Brain (organoid and tissue), 16 donors: ENCODE measurements at places on chromosomes 2 and 18. TPM values are rescaled to one million over a fixed set of nuclear protein-coding genes. Genes with fewer than 3 reads are reported as not detected.

Gene SCYGR6
- polyA plus RNA-seq = not detected

Gene IKZF2
- polyA plus RNA-seq = 1.3 TPM

Gene CAPN14
- polyA plus RNA-seq = not detected

Gene WBP1
- 177 TPM for polyA plus RNA-seq

Gene MSTN
- polyA plus RNA-seq = not detected

Gene TMEM37
- polyA plus RNA-seq = 1.9 TPM

Gene IRS1
- polyA plus RNA-seq = 2.0 TPM

Gene CCDC102B
- polyA plus RNA-seq = 3.0 TPM

Gene FZD7
- 5.3 TPM for polyA plus RNA-seq

Gene PDCD1
- 0.20 TPM for polyA plus RNA-seq

Gene SPEG
- polyA plus RNA-seq = 26.3 TPM

Gene CD8A
- polyA plus RNA-seq = 2.7 TPM

Gene DYNAP
- polyA plus RNA-seq = not detected

Gene TCF4
- polyA plus RNA-seq = 29.3 TPM

Gene DQX1
- not detected for polyA plus RNA-seq

Gene TTN
- not detected for polyA plus RNA-seq

Gene MZT2B
- 403 TPM for polyA plus RNA-seq

Gene REG3A
- polyA plus RNA-seq = not detected

Gene ALLC
- not detected for polyA plus RNA-seq

Gene CCT4
- polyA plus RNA-seq = 142 TPM

Gene TNFRSF11A
- polyA plus RNA-seq = 6.0 TPM

Gene EPAS1
- polyA plus RNA-seq = 80.4 TPM

Gene RIT2
- polyA plus RNA-seq = 8.6 TPM

Gene FAM161A
- polyA plus RNA-seq = 5.3 TPM

Gene C18orf63
- polyA plus RNA-seq = not detected

Gene ACKR3
- 7.3 TPM for polyA plus RNA-seq

Gene CROCC2
- not detected for polyA plus RNA-seq

Gene ANKRD30B
- polyA plus RNA-seq = not detected

Gene TRIM54
- polyA plus RNA-seq = 0.25 TPM
